ENCODE measurements at places on chromosomes 7 and 10. TPM values are rescaled to one million over a fixed set of nuclear protein-coding genes. Genes with fewer than 3 reads are reported as not detected.

Gene NPY4R2
- polyA plus RNA-seq: 0.07 TPM

Gene EPO
- polyA plus RNA-seq: not detected

DNA sequence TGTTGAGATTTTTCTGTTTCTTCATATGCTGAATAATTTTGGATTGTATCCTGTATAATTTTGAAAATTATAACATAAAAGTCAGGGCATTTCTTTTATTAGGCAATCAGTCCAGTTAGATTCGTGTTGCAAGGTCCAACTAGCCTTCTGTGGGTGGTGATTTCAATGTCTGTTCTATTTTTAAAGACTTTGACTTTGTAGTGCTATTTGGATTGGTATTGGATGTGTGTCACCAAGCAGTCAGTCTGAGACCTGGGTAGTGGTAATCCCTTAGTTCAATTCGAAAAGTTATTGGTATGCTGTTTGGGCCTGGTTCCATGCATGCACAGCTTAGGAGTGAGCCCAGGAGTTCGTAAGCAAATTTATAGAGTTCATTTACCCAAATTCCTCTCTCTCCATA, 82.2 kb downstream of the EPDR1 start:
- no peak for DNase-seq

DNA sequence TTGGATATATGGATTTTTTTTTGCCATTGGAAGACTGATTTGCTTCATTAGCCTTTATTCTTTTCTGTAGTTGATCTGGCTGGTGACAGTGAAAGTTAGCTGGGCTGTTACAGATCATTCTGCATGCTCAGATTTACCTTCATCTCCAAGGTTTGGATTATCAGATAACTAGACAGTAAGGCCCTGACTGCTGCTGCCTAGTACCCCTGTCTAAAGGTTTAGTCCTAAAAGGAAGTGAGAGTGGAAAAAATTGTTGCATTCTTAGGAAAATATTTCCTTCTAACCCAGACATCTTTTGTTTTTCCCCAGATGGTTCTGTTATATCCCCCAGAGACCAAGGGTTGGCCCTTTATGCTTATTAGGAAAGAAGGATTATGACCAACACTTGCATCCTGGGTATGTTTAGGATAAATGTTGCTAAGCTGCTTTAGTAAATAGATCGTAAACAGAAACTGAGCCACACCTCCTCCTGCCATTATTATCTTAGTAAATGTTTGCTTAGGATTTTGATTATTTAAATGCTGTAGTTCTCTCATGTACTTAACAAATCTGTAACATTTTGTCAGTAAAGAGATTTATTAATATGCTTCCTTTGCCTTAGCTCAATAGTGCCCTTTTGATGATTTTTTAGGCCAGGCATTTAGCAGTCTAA, 44.4 kb downstream of the MCU start:
- DNase-seq: peak; percentile 32

DNA sequence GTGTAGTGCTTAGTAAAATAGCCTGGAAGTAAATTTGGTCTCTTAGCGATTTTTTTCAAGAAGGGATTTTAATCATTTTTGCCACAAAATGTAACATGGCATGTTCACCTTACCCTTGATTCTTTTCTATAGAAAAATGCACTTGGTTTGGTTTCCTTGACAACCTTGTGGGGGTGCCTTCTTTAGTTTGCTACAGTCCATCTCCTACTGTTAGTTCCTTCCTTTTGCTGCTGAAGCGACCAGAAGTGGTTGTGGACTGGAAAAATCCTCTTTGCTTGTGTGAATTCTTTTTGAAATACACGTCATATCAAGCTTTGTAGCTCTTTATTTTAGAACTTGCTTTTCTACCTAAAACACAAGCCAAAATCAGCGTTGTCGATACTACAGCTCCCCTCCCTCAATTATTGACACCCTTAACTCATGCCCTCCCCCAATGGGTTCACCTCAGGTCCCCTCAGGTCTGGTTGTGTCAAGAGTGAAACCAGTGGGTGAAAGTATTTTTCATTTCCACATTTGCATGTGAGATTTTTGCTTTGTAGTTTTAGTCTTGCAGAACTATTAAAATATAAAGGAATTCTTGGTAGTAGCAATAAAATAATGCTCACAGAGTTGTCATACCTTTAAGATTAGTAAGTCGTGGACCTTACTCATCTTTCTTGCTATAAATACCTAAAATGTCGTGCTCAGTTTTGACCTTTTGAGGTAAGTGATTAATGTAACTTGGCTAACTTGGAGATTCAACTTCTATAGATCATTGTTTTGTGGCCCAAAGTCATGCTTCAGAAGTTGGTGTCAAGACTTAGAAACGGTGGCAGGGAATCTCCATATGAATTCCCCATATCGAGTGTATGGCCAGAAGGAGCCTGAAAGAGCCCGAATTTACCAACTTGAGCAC, 1.5 kb downstream of the ACTR3B start:
- peak; percentile 42 for DNase-seq

DNA sequence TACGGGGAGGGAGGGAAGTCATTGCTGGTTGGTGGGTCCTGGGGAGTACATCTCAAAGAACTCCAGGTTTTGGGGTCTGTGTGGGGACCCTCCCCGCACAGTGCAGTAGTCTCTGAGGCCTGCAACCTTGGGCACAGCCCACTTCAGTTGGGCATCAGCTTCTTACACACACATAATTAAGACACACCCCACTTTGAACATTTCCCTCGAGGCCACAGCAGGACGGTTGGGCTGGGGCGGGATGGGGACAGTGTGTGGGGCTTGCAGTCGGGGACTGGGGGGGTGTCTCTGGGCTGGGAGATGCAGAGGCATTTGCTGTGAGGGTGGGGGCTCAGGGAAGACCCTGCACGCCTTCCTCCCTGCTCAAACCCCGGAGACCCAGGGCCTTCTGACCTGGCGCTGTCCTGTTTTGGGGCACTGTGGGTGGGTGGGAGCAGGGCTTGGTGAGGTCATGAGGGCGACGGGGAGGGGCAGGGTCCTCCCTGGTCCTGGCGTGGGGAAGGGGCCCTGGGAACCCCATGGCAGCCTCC, 1.3 kb downstream of the LFNG start:
- no peak for DNase-seq
